ENCODE measurements at places on chromosomes 5 and 9.

GRCh38 chr5:122561209-122561608, 213.7 kb upstream of the SNX2 start:
- DNase-seq, result no peak

- peak; percentile 91 for DNase-seq
Observed at GRCh38 chr9:6007770-6008168, 7.7 kb downstream of the RANBP6 start.

GRCh38 chr5:36820900-36821299, 55.7 kb upstream of the NIPBL start:
- DNase-seq, result no peak

GRCh38 chr9:11023201-11023600, 410.4 kb upstream of the PTPRD start:
- no peak for DNase-seq
